ENCODE measurements at places on chromosomes 4 and X.
A peak's percentile ranks its signal among the peaks of the same experiment; 100 is the strongest.

DNA sequence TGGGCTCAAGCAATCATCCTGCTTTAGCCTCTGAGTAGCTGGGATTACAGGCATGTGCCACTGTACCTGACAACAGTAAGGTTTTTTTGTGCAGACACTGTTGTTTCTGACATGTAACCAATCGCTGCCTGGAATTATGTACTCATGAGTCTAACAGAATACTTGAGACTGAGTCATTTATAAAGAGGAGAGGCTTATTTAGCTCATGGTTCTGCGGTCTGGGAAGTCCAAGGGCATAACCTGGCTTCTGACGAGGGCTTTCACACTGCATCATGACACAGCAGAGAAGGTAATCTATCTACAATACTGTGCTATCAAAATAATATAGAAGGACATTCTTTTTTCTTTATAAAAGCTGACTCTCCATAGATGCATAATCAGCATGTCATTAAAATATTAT, 115.5 kb upstream of the STOX2 start:
- DNase-seq, result no peak

DNA sequence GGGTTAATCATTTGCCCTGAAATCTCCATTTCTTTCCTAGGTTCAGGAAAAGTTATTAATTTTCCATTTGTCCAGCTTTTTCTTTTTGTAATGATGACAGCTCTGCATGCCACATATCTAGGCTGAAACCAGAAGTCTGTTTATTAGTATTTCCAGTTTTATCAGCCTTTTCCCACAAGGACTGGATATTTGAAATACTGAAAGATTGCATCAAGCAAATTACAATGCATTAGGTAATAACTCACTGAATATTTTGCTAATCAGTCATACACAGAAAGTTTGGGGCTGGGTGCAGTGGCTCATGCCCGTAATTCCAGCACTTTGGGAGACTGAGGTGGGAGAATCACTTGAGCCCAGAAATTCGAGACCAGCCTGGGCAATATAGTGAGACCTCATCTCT, 21.5 kb downstream of the SLC9A7 start:
- DNase-seq, result no peak

- no peak for DNase-seq
Observed at GRCh38 chr4:36374836-36375511, 93.6 kb downstream of the DTHD1 start.

- no peak for DNase-seq
Observed at GRCh38 chr4:183205709-183206108, 106.7 kb downstream of the WWC2 start.

DNA sequence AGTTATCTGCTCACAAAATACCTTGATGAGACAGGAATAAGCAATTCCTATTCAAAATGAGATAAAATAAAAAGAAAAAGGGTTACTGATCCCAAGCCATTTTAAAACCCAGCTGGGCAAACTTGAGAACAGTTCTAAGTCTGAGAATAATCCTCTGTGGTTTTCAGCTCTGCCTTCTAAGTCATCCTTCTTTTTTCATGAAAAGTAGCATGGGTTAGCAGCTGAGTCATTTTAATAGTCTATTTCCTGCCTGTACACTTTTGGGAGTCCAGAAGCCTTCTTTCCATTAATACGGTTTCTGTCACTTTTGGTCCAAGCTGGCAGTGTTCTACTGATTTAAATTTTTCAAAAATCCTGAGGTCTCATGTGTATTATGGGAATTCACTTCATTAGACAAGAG, 374.3 kb downstream of the IQCM start:
- DNase-seq, result no peak

DNA sequence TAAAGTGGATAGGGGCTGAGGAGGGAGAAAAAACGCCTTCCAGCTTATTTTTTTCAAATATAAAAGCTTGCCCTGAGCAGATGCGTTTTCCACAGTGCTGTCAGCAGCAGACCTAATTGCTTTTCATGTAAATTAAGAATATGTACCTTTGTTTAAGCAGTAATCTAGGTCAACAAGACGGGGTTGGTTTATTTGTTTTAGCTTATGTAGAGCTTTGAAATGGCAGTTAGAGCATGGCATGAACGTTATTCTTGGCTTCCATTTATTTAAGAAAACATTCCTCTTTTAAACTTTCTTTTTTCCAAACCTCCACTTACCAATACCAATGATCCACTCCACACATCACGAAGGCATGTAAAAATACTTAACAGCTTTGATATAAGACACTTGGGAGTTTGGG, 220.3 kb upstream of the TENM3 start:
- DNase-seq, result no peak

- DNase-seq, result no peak
Observed at GRCh38 chr4:169128902-169129301, 118.8 kb upstream of the CBR4 start.

- DNase-seq, result peak; percentile 92
Observed at GRCh38 chr4:7649741-7650531, 215.2 kb upstream of the PSAPL1 start.

GRCh38 chr4:94408549-94409374, 43.0 kb upstream of the PDLIM5 start:
- no peak for DNase-seq

- DNase-seq, result no peak
Observed at GRCh38 chr4:73417973-73418372, 13.9 kb downstream of the ALB start.

- no peak for DNase-seq
Observed at GRCh38 chrX:11363069-11363594, 69.9 kb downstream of the AMELX start.

- peak; percentile 88 for DNase-seq
Observed at GRCh38 chr4:139015269-139015947, at the start of gene NOCT. TSS of gene NOCT (plus strand) at chr4:139015781. CDS start at chr4:139015982, 201 bp downstream.

DNA sequence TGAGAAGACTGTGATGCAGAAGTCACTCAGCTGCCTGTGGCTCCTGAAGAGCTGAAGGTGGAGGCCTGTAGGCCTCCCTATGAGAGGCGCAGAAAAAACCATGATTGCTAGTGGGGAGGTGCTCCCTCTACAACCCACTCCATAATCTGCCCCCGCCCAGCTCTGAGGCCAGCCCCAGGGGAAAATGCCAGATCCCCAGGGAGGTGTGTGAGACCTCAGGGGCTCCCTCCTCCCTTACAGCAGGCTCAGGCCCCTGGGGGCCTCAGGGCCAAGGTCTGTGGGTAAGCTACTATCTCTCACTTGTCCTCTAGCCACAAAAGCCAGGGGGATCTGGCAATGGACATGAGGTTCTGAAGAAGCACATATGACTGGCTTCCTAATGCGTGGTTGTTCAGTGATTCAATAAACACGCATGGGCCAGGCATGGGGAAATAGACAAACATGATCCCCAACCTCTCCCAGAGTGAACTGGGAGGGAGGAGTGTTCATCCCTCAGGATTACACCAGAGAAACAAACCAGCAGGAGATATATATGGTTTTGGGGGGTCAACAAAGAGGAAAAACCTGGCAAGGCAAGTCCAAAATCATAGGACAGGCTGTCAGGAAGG, 51.0 kb upstream of the MTM1 start:
- DNase-seq, result no peak

DNA sequence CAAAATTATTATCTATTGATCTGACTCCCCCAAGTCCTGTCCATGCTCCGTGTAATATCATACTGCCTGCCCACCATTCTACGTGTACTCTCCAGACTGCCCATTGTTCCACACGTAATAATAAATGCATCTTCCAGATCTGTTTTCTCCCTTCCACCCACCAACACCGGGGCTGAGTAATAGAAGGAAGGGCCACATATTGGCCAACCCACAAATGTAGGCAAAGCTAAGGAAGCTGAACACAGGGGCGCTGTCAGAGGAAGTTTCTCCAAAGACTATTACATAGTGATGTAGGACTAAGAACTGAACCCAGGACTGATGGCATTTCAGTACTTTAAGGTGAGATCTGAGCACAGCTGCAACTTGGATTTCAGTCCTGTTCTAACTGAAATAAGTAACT, 135.8 kb upstream of the GUCY1A1 start:
- no peak for DNase-seq

DNA sequence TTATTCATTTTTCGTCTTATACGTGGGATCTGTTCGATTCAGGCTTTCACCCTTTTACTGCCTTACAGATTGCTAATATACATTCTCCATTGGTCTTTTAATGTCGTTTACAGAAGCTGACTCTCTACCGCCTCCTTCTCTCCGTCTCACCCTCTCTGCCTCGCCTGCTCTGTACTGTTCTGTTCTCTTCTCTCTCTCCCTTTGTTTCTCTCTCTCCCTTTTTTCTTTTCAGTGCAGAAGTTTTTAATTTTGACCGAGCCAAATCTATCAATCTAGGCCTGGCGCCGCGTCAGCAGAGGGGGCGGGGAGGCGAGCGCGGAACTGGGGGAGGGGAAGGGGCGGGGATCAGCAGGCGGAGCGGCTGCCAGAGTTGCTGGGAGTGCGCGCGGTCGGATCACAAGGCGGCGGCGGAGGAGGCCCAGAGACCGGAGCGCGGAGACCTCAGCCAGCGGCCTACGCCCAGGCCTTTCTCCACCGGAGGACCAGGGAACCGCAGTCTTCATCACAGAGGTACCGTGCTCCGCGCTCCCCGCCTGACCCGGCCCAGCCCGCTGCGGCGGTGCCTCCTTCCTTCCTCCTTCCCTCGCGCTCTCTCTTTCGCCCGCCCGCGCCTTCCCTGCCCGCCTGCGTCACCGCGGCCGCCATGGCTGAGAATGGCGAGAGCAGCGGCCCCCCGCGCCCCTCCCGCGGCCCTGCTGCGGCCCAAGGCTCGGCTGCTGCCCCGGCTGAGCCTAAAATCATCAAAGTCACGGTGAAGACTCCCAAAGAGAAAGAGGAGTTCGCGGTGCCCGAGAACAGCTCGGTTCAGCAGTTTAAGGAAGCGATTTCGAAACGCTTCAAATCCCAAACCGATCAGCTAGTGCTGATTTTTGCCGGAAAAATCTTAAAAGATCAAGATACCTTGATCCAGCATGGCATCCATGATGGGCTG, at the start of gene UBQLN2:
UBQLN2 (plus strand) TSS at position 397 of the 931 bp plus-strand sequence; CDS start at position 644, 247 bp downstream.
- peak; percentile 77 for DNase-seq

GRCh38 chr4:175470131-175470530, 341.9 kb downstream of the GPM6A start:
- DNase-seq, result no peak

GRCh38 chr4:100290585-100290984, 100.3 kb upstream of the DDIT4L start:
- no peak for DNase-seq

- no peak for DNase-seq
Observed at GRCh38 chr4:26344901-26345564, 24.2 kb downstream of the RBPJ start.

GRCh38 chr4:138182838-138183426, 59.2 kb downstream of the SLC7A11 start:
- peak; percentile 4 for DNase-seq

DNA sequence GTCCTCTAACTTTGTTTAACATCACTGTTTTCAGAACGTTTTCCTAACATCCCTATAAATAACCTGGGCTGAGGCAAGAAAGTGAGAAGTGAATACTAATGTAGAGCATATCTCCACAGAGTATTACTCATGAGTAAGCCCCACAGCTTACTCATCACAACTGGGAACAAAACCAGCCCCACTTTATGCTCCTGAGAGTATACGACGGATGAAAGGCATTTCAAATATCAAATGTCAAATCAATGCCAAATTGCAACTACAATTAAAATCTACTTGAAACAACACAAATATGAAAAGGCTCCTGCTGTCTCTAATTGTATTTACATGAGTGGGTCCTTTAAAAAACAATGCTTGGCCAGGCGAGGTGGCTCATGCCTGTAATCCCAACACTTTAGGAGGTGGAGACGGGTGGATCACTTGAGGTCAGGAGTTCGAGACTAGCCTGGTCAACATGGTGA, 41.2 kb downstream of the SH3RF1 start:
- peak; percentile 64 for DNase-seq

DNA sequence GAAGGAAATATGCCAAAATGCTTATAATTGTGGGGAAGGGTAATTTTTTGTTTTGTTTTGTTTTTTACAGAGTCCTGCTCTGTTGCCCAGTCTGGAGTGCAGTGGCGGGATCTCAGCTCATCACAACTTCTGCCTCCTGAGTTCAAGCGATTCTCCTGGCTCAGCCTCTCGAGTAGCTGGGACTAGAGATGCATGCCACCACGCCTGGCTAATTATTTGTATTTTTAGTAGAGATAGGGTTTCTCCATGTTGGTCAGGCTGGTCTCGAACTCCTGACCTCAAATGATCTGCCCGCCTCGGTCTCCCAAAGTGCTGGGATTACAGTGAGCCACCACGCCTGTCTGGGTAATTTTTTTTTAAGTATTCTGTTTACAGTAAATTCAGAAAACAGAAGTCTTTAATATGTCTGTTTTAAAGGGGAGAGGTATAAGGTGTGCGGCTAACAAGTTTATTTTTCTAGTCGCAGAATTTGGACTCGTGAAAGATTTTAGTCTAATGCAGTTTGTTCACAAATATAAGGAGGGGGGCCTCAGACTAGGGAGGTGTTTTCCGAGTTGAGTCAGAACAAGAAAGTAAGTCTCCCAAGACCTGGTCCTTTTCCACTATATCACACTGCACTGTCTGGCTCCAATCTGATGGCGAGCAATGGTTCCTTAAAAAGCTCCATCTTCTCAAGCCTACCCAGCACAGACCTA, 1.5 kb downstream of the ACSL1 start:
- no peak for DNase-seq

DNA sequence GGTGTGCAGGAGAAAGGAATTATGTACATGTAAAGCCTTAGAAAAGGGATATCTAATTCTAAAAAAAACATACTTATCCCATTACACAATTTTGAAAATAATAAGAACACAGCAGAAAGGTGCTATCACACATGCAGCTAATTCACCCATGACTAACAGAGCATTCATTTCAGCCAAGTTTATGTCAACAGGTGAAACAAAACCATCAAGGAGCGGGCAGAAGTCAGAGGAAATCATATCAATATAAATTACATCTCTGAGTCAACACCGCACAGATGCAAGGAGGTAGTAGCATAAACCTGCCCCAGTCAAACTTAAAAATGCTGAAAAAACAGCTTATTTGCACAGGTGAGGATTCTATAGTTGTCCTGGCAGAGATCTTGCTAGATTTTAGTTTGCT, 197.9 kb downstream of the PRDM5 start:
- DNase-seq, result no peak

DNA sequence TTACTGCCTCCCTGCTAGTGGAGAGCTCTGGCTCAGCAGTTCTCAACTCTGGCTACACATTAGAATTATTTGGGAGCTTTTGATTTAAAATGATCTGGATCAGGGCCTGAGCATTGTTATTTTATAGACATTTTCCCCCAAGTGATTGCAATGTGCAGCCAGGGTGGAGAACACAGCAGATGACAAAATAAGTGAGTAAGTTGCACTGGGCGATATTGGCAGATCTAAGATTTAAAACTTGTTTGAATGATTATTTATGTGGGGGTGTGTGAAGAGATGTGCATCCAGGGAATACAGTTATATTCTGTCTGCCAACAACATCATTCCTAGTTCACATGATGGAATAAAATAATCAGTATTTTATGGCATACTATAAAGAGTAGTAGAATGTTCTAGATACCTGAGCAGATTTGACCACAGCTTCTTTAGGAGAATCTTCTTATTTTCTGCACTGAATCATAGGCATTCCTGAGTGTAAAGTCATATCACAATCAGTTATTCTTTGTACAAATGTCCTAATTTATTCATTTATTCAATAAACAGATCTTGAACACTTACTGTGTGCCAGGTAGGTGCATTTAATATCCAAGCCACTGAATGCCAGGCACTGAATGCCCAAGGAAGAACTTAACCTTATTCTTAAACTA, 123.9 kb downstream of the UCHL1 start:
- no peak for DNase-seq

- DNase-seq, result no peak
Observed at GRCh38 chr4:11634283-11634682, 205.6 kb upstream of the HS3ST1 start.
